ENCODE measurements at places on chromosomes 12 and 14.

- DNase-seq = no peak
These were observed 226.1 kb downstream of the FOXN3 start for GRCh38 chr14:89190765-89191513.

DNA sequence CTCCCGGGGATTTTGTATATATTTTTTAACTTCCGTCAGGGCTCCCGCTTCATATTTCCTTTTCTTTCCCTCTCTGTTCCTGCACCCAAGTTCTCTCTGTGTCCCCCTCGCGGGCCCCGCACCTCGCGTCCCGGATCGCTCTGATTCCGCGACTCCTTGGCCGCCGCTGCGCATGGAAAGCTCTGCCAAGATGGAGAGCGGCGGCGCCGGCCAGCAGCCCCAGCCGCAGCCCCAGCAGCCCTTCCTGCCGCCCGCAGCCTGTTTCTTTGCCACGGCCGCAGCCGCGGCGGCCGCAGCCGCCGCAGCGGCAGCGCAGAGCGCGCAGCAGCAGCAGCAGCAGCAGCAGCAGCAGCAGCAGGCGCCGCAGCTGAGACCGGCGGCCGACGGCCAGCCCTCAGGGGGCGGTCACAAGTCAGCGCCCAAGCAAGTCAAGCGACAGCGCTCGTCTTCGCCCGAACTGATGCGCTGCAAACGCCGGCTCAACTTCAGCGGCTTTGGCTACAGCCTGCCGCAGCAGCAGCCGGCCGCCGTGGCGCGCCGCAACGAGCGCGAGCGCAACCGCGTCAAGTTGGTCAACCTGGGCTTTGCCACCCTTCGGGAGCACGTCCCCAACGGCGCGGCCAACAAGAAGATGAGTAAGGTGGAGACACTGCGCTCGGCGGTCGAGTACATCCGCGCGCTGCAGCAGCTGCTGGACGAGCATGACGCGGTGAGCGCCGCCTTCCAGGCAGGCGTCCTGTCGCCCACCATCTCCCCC, 777 bp downstream of the ASCL1 start:
- DNase-seq = no peak

DNA sequence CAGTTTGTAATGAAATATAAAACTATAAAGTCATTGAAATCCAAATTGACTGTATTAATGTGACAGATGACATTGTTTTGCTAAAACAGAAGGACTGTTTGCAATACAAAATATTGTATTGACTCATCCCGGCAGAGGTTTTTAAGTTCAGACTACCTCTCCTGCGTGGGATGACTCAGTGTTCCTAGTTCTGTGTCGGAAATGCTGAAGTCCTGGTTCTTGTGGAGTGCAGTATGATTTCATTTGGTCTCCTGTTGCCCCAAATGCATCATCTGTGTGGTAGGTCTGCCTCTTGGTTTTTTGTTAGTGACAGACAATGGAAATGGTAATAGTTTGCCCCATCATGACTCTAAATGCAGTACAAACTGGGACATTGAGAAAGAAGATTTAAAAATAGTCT, 27.8 kb downstream of the PELI2 start:
- DNase-seq = no peak

GRCh38 chr12:64890873-64891468, 66.5 kb downstream of the TBC1D30 start:
- DNase-seq = no peak

DNA sequence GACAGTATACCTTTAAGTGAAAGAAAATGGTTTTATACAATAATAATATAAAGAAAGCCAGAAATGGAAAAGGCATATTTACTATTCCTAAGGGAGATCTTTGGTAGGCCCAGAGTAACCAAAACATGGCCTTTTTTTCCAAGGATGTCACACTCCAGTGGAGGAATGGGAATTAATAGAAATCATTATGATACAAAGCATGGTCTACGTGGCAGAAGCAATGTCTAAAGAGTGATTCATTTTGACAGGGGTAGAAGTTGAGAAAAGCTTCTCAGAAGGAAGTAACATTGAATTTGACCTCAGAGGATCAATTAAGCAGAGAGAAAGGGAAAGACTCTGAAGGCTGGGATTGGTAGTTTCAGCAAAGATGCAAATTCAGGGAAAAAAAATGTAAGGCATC, 208.6 kb downstream of the BTG1 start:
- DNase-seq = no peak

DNA sequence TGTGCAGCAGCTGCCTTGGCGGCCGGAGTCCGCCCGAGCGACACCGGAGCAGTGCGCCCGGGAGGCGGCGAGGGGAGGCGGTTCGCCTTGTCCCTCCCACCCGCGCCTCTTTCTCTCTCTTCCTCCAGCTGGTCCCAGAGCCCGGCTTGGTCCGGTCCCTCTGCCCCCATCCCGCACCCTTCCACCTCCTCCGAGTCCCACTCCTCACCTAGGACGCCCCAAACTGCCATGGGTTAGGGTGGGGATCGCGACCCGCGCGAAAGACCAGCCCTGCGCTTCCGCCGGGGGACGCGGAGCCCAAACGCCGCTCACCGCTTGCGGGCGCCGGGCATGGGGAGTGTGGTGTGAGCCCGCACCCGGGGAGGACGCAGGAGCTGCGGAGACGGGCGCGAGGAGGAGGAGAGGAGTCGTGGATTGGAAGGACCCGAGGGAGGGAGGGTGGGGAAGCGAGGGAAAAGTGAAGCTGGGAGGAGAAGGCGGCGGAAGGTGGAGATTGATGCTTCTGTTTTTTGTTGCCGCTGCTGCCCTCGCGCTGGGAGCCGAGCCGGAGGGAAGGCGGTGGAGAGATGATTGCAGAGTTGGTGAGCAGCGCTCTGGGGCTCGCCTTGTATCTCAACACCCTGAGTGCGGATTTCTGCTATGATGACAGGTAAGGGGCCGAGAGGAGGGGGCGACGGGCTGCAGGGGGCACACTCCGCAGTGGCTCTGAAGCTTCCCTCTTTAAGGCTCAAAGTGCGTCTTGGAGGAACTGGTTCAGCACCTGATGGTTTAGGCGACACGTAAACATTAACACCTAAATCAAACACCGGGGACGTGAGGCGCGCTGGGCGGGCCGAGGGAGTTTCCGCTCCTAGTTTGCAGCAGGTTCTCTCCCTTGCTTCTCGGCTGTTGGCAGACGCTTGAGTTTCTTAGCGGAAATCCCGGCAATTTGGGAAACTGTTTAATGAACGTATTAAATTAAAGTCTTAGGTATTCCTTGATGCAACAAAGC, 610 bp downstream of the TMTC2 start:
- DNase-seq = no peak

GRCh38 chr12:25932971-25933370, 25.5 kb upstream of the RASSF8 start:
- DNase-seq = no peak

- DNase-seq = no peak
These were observed 244.4 kb downstream of the ZFP36L1 start for GRCh38 chr14:68548194-68549076.

DNA sequence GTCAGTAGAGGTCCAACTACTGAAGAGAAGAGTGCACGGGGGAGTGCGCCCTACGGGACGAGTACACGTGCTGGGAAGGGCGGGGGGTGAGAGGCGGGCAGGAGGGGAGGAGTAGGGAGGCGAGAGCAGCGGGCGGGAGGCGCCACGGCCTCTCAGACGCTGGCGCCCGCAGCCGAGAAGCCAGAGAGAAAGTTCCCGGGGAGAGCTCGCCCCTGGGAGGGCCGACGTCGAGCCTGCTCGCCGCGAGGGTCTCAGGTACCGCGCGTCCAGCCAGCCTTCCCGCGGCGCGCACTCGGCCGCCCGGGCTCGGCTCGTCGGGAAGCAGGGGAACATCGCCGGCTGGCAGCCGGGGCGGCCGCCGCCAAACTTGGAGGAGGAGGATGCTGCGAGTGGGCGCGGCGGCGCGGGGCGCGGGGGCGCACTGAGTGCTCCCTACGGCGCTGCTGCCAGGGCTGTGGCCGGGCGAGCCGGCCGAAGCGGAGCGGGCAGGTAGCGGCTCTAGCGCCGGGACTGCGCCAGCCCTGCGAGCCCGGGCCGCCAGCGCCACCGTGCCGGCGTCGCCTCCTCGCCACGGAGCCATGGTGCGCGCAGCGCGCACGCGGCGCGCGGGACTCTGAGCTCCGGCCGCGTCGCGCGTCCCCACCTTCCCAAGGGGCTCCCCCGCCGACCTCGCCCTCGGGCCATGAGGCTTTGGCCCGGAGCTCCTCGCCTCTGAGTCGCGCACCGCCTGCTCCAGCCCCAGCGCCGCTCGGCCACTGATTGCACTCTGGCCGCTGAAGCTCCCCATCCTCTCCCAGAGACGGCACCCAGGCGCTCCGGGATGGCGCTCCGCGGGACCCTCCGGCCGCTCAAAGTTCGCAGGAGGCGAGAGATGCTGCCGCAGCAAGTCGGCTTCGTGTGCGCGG, at the start of gene SLC24A4:
Gene SLC24A4 (plus strand): TSS at position 155 of the 905 bp plus-strand sequence. CDS start 666 bp downstream, at position 821.
- no peak for DNase-seq

DNA sequence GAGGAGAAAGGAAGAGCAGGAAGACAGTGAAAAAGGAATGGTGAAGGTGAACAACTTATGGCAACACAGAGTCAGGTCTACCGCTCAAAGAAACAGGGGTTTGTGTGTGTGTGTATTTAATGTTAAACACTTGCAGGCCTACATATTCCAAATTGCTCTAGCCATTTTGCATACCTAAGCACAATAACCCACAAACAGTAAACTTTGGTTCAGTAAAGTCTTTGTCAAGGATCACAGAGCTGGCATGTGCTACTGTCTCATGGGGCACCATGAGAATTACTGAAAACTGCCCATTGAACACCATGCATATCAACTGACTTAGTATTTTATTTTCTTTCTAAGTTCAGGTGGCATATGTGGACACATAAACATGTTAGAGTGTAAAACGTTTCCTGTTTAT, 163.6 kb downstream of the MDGA2 start:
- DNase-seq = no peak

DNA sequence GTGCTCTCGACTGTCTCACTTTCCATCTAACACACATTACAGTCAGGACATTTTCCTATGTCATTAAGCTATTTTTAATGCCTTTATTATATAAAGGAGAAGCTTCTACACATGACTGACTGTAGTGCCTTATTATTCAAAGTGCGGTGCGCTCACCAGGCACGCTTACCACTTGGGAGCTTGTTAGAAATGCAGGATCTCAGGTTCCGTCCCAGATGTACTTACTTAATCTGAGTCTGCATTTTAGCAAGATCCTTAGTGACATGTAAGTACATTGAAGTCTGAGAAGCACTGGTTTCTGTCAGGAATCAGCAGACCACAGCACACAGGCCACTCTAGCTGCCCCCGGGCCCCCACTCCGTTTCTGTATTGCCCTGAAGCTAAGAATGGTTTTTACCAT, 44.7 kb upstream of the MDM1 start:
- no peak for DNase-seq

DNA sequence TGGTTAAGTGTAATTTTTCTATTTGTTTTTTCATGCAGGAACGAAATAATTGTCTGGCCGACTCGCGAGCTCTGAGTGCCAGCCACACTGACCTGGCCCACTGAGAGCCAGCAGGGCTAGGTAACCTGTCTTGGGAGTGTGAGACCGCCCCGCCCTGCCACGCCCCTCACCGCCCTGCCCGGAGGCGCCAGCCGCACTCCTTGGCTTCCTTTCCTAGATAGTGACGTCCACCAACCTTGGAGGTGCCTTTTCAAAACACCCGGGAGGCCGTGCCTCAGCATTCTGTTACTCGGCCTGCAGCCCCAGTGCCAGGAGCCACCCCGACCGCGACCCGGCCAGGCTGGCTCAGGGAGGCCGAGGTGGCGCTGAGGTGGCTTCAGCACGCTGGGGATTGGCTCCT, 21.7 kb downstream of the XRCC3 start:
- no peak for DNase-seq

- no peak for DNase-seq
These were observed 29.9 kb downstream of the TSPAN19 start for GRCh38 chr12:85006206-85006605.

DNA sequence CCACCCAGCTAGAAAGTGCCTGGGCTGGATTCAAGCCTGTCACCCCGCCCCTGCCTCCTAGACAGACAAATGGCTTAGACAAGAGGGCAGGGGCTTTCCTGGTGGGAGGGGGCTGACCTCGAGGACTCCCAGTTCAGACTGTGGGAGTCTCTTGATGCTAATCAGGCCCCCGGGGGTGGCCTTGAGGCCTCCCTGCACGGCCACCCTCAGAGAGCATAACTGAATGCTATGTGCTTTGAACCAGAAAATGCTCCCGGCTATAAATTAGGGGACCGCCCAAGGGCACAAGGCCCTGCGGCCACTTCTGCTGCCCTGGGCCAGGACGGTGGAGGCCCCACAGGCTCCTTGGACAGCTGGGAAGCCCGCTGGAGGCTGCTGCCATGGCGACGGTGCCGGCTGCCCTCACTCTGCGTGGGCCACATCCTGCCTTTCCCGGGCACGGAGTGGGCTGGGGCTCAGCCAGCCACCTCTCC, 111.0 kb upstream of the NCOR2 start:
- no peak for DNase-seq
